Stimulated activated CD8-positive, alpha-beta memory T cell treated with anti-CD3 and anti-CD28 coated beads, Interleukin-4, amount 100 ng/mL, for 24 hours (primary cell): ENCODE measurements at places on chromosomes 3 and 15.

DNA sequence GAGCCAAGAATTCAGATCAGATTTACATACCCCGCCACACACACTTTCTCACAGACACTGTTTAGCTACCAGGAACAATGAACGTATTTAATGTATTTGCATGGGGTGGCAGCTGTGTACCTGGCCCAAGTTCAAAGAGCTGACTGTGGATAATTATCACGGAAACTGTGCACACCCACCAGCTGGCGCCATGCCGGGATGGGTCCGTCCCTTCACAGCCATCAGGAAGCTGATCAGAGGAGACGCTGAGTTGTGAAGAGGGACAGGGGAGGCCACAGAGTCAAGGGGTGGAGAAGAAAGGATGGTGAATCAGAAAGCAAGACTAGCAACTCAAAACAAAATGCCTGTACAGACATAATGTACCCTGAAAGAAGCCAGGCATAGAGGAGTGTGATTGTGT is 13.1 kb upstream of the PLA2G4D start:
- no peak for DNase-seq

GRCh38 chr3:52532838-52533622 is 627 bp downstream of the NT5DC2 start:
- DNase-seq, result no peak

- no peak for DNase-seq
Measured at GRCh38 chr3:3165241-3165640, 14.2 kb downstream of the CRBN start.

GRCh38 chr3:124826703-124827102 is 60.5 kb downstream of the ITGB5 start:
- no peak for DNase-seq

- DNase-seq, result no peak
Measured at GRCh38 chr3:150372722-150373121, 35.4 kb upstream of the TSC22D2 start.

DNA sequence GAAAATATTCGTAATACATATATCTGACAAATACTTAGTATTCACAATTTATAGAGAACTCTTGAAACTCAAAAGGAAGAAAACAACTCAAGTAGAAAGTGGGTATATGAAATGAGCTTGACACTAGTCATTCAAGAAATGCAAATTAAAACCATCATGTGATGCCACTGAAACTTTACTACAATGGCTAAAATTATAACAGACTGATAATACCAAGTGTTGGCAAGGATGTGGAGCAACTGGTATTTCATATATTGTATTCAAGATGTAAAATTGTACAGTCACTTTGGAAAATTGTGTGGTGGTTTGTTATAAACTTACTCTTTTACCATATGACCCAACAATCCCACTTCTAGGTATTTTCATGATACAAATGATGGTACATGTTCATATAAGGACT is 68.7 kb upstream of the AGTR1 start:
- no peak for DNase-seq

DNA sequence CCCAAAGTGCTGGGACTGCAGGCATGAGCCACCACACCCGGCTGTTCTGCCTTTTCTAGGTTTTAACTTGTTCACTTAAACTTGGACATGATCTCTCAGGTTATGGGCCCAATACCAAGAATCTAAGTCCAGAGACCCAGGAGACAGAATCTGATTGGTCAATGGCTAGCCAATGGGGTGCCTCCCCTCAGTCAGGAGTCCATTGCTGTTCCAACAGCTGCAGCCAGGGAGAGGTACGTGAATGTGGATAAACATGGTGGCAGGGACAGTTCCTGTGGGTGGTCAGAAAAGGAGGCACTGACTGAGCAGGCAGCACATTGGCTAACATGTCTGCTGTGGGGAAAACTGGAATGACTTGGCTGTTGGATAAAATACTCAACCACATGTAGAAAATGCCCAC is 140.3 kb downstream of the RPLP1 start:
- no peak for DNase-seq

DNA sequence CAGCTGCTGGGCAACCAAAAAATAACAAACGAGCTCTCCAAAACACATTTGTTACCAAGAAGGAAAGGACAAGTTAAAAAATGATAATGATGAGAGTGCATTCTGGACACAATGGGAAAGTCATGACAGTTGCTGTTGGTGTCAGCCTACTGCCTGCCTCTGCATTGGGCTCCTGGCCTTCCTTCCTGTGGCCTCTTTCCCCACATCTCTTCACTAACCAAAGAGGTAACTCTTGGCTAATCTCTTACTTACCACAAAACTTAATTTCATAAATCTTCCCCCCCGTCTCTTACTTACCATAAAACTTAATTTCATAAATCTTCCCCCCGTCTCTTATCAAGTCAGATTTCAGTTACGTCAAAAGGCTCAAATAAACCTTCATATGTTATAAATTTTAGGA is 58.6 kb downstream of the AGTR1 start:
- DNase-seq, result no peak

DNA sequence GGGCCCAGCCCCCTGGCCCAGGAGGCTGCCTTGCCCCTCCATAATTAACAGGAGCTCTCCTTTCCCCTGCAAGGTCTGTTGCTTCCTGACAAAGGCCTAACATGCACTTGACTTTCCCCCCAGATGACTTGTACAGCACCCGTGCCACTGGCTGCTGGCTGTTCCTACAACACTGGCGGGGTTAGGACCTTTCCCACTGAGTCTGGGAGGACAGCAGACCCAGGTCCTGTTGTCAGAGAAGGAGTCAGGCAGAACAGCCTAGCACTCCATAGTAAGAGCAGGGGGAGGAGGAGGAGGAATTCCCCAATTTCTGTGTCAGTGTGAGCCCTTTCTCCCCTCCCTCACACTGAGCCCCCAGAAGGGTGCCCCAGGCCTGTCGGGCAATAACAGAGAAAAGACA is 99.2 kb downstream of the CORO2B start:
- no peak for DNase-seq

- DNase-seq, result no peak
Measured at GRCh38 chr3:128706086-128706615, 19.8 kb upstream of the RAB7A start.

- no peak for DNase-seq
Measured at GRCh38 chr3:97914388-97914787, 57.8 kb downstream of the RIOX2 start.

- no peak for DNase-seq
Measured at GRCh38 chr3:71214797-71215196, 368.7 kb downstream of the FOXP1 start.

DNA sequence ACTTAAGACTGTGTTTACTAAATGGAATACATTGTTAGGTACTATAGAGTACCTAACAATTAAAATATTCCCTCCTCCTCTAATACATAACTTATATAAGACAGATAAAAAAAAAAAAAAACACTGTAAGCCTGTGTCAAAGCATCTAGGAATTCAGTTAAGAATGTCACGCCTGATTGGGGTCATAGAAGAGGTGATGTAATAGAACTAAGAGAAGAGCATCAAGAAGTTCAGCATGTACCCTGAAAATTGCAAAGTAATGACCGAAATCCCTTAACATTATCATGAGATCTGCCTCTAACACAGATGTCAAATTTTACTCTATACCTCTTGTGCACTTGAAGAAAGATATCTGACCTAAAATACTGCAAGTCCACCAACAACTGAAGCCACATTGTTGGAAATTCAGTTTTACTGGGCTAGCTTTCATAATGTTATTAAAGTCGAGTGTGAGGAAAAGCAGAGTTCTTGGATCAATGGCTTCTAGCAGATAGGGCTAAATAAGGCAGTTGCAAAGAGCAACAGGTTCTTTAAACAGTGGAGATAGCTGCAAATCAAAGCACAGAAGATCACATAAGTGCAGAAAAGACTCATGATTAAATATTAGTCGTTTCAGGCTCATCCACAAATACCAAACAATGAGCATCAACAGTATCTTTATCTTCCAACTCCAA is 75.0 kb downstream of the TBL1XR1 start:
- DNase-seq, result no peak

GRCh38 chr3:115164374-115165221 is 17.5 kb upstream of the ZBTB20 start:
- DNase-seq, result no peak

DNA sequence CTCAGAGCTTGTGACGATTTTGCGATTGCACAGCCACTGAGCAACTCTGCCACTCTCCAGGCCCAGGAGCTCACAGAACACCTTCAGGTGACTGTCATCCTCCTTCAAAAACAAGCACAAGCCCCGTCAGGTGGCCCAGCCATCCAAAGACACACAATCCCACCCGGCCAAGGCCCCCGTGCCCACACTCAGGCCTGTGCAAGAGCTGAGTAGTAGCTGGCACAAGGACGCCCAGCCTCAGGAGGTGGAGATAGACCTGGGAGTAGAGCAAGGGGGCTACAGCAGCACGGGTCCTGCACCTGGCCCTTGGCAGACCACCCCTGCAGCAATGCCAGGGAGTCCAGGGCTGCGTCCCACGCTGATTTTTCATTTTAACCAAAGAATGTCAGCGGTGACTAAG is 34.6 kb downstream of the MYO5C start:
- no peak for DNase-seq

- DNase-seq, result no peak
Measured at GRCh38 chr3:76941376-76941775, 98.5 kb upstream of the ROBO2 start.

DNA sequence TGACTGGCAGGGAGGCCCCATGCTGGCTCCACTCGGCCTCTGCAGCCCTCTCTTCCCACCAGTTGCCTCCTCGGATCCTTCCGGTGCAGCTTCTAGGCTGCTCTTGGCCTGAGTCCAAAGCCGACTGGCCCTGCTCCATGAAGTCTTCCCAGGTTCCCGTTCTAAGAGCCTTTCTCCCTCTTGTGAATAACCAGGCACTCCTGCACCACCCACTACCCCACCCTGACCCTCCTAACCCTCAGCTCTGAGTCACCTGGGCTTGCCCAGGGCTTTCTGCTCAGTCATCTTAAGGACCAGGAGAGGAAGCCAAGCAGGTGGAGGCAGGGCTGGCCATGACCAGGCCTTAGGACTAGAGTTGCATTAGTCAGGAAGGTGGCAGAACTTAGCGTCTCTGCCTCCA is 28.1 kb upstream of the CNBP start:
- no peak for DNase-seq
